NCI-H1105 treated with DMSO at 0.1 percent for 48 hours (cell line): ENCODE measurements at places on chromosomes 3 and 15.

GRCh38 chr3:66426135-66426534 is 74.7 kb downstream of the LRIG1 start:
- no peak for DNase-seq

DNA sequence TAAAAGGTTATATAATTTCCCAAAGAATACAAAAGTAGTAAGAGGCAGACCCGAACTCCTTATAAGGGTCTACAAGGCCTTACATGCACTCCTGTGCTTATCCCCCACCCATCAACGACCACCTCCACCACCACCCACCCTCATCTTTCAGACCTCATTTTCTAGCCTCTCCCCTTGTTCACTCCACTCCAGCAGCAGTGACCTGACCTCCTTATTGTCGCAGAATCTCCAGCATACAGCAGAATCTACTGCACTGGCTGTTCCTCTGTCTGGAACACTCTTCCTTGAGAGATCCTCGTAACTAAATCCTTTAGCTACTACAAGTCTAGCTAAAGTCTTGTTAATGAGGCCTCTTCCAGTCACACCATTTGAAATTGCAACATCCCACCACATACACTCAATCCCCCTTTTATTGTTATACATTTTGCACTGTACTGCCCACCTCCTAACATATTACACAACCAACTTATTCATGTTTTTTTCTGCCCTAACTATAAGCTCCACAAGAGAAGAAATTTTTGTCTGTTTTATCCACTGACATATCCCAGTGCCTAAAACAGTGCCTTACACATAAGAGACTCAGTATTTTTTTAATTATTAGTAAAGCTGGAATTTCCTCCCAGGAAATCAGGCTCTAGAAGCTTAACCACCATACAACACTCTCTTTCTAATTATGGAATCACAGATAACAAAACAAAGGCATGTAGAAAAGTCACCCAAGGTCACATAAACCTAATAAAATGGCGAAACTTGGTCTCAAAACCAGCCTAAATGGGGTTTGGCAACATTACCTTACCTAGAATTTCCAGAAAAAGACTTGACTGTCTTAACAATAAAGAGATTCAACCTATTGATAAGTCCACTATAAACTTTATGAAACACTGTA is 40.2 kb downstream of the ZNF148 start:
- no peak for DNase-seq

- DNase-seq, result no peak
Observed at GRCh38 chr3:44894485-44894884, 20.1 kb downstream of the TGM4 start.

DNA sequence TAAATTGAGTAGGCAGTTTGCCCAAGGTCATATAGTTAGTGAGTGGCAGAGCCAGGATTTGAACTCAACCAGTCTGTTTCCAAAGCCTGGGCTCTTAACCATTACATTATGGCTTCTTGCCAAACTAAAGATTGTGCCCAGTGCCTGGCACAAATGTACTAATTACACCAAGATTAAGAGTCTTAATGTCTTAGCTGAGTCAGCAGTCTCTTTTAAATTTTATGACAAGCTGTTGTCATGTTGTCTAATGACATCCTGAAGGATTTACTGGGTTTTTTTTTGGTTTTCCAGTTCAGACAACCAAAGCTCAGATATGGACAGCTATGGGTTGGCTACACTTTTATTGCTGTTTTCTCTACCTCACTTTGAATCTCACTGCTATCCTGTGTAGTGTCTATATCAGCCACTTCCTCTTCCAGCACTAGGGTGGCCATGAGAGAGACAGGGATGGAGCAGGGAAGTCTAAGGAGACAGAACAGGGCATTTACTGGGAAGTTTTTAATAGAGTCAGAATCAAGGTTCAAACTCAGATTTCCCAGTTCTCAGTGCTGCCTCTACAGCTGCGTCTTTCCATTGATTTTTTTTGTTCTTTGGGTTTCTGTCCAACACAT is 10.5 kb downstream of the FBXL2 start:
- peak; percentile 52 for DNase-seq
